NCI-H1048 (cell line): ENCODE measurements at places on chromosomes 12 and 14.

- DNase-seq: no peak
These were observed 21.0 kb downstream of the EEA1 start for GRCh38 chr12:92908108-92908507.

GRCh38 chr12:76085520-76085868 is 1.0 kb upstream of the NAP1L1 start:
- no peak for DNase-seq

GRCh38 chr12:102169922-102170621 is 27.6 kb downstream of the PMCH start:
- DNase-seq: no peak

- no peak for DNase-seq
These were observed 293.1 kb upstream of the FKBP4 start for GRCh38 chr12:2501464-2502191.

DNA sequence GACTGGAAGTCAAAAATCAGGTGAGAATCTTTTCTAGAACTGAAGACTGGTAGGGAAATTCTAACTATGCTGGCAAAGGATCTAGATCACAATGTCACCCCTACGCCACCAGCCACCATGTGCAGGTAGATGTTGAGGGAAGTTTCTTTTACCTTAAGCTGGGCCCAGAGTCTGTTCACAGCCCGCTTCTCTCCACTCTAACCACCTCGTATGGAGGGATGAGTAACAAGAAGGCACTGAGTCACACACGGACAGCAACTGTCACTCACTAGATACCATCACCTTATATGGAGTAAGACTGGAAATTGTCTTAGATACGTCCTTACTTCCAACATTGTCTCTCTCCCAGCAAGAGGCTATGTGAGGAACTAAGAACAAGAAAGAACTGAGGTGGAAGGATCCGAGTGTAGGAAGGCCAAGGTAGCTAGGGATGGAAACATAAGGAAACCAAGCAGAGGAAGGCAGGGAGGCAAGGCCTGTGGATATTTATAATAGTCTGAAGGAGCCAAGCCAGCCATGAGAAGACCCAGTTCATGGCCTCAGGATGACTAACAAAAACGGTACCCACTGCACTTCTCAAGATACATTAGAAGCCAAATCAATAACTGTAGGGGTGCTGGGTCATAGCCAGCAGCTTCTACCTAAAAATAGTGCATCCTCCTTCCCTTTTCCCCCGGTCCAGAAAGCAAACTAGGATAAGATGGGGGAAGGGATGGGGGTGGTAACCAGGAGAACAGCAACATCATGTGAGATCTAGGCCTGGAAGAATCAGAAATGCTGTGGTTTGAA is 15.5 kb downstream of the REM2 start:
- DNase-seq: no peak

DNA sequence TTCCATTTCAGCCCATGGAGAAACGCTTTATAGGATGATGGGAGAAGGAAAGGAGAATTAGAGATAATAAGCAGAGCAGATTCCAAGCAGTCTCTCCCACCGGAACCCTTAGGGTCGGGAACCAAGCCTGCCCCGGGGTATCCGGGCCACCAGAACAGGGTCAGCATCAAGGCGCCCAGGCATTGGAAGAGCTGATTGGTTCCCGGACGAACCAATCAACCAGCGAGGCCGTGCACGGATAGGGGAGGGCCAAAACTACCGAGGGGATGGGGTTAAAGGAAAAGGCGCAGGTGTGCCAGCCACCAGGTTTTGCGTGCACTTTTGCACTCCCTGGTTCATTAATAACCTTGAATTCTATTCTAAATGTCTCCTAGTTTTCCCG is 1.7 kb downstream of the PPM1H start:
- DNase-seq: no peak

DNA sequence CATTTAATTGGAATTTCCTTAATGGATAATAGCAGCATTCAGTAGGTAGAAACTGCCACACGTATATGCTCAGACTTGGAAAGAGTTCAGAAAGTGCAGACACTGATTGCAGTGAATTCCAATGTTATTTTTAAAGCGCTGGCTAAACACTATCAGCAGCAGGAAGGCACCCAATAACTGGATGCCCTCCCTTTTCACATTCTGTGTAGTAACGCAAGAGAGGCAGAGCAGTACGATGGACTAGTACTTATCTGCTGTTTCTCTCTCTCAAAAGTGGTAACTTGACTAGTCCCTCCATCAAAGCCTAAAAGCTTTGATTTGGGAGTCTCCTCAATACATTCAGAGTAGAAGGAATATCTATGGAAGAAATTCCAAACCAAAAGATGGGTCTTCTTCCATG is 791.0 kb downstream of the TMTC2 start:
- no peak for DNase-seq
